ENCODE measurements at places on chromosomes 3 and 15.

GRCh38 chr15:58438956-58439355, 7.2 kb downstream of the LIPC start:
- no peak for DNase-seq

- DNase-seq = no peak
Observed at GRCh38 chr3:55880357-55880756, 393.3 kb upstream of the WNT5A start.

DNA sequence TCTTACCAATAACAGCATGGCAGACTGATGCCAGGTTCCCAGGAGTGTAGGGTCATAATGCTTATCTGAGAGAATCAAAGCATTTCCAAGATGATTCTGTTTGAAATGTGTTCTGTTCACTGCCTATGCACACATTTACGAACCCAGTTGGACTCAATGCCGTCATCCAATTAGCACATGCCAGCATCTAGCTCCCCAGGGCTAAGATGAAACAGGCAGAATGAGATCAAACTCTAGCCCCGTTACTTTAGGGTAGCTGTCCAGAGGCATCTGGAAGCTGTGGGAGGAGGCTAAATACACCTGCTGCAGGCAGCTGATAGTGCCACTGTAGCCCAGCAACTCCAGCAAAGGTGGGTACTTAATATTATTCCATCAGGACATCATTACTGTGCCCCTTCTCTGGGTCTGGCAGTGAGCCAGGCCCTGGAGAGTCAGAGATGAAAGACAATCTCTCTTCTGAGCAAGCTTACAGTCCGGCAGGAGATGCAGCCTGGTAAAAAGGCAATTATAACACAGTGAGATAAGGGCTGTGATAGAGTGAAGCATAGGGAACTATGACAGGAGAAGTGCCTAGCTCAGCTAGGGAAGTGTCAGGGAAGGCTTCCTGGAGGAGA, 156.4 kb upstream of the PPP2R3A start:
- DNase-seq = no peak

- no peak for DNase-seq
Observed at GRCh38 chr15:65338366-65338765, 33.9 kb downstream of the RNU5B-1 start.

DNA sequence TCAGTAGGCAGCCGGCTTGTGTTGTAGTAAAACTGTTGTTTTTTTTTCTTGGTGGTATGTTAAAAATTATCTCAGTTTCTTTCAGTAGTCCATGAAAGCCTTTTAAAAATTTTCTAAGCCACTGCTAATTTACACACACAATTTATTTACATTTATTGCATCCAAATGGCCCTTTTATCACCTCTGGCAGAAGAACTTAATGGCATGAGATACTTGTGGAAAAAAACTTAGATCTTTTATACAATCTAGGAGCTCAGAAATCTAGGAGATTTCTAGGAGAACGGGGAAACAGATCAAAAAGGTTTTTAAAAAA, 1.4 kb downstream of the PPP2R3A start:
- DNase-seq = no peak

DNA sequence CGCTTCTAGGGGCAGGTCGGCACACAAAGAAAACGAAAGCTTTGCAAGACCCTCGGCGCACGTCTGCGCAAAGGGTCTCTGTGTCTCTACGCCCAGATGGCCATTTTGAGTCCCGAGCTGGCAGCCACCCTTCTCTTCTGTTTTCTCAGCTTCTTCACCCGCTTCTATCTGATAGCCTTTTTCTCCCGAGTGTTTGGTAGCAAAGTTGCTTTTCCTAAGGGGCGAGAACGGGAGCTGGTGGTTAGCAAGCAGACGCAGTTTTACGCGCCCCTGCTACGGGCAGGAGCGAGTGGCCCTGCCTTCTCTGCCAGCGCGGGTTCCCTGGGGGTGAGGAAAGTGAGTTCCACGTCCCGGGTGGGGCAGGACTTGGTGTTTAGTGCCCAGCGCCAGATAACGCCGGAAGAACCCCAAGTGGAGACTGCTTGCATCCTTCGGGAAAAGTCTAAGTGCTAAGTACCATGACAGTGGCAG, 2.9 kb upstream of the MKRN2 start:
- no peak for DNase-seq

DNA sequence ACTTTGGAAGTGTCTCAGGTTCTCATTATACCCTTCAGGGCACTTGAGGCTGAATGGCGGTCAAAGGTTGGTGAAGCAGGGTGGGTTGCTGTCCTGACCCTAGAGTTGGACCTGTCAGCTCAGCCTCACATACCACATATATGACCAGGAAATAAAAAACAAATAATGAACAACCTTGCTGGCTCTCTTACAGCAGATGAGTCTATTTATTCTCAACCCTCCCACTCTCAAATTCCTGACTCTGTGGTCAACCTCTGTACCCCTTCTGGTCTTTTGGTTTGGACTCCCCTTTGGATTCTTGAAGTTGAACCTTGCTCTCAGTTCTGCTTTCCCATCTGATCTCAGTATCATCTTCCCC, 16.9 kb downstream of the PPP2R3A start:
- no peak for DNase-seq

GRCh38 chr3:154195620-154196356, 74.6 kb downstream of the ARHGEF26 start:
- DNase-seq = no peak

DNA sequence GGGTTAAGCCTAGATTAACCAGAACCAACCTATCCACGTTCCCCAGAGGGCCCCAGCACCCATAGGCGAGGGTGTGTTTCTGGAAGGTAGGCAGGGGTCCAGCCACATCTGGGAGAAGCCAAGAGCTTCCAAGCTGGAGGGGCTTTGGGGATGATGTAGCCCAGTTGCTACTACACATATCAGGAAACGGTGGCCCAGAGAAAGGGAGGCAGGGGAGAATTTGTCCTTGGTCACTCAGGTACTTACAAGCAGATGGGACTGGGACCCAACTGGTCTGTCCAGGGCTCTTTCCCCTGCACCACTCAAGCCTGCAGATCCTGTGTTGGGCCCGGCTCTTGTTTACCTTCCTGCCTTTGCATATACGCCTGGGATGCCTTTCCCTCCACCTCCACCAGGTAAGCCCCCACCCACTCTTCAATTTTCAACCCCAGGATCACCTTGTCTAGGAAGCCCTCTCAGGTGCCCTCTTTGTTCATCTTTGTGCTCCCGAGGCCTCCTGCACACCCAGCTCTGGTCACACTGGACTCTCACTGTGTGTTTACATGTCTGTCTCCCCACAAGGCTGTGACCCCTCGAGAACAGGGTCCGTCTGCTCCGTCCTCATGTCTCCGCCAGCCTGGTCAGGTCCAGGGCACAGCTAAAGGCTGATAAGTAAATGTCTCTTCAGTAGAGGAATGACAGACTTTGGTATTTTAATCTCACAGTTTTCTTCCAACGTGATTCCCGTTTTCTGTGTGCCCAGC, 204.4 kb upstream of the LINGO1 start:
- no peak for DNase-seq

DNA sequence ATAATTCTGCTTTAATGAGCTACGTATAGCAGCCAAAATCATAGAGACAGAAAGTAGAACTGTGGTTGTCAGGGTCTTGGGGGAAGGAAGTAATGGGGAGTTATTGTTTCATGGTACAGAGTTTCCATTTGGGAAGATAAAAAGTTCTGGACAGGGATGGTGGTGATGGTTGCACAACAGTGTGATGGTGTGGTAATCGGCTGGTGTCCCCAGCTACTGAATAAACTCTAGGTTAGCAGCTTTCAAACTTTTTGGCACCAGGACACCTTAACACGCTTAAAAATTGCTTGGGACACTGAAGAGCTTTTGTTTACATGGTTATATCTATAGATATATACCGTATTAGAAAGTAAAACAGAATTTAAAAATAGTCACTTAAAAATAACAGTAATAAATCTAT, 166.0 kb downstream of the NEK11 start:
- DNase-seq = no peak

GRCh38 chr3:36647423-36647853, 116.9 kb downstream of the DCLK3 start:
- DNase-seq = no peak

DNA sequence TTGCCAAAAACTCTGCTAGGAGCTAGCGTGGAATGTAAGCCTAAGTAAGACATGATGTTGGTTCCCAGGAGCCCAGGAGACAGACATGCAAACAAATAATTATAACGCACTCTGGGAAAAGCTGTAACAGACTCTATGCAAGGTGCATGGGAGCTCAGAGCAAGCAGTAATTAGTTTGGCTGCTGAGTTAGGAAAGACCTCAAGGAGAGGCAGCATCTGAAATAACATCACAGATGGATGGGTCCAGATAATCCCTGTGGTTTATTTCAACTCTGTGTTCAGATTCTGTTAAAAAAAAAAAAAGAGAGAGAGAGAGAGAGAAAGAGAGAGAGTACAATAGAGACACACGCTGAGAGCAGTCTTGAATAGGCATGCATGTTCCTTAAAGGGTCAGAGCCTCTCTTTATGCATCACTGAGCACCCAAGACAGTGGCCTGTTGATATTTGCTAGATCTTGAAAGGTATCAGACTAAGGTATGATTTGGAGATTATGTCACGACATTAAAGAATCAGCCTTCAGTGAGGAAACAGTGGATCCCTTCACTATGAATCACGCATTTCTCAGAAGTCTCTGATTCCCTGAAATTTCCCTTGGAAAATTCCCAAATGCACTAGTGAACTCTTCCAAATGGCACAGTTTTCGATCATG, 124.4 kb upstream of the LIPC start:
- DNase-seq = no peak

DNA sequence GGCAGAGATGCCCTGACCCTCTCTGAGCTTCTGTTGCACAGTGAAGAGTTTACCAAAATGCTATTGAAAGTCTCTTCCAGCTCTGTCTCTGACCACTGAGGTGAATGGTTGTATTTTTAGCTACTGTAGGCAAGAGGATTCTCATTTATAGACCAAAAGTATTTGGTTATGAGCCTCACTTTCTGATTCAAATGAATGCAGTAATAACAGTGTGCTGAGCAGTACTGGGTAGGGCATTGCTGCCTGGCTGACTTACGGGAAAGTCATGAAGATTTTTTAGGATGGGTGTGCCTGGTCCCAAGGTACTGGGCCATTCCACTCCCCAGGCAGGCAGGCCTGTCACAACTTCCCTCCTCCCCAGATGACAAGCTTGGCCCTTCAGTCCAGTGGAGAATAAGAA, 15.5 kb downstream of the PLA1A start:
- no peak for DNase-seq

DNA sequence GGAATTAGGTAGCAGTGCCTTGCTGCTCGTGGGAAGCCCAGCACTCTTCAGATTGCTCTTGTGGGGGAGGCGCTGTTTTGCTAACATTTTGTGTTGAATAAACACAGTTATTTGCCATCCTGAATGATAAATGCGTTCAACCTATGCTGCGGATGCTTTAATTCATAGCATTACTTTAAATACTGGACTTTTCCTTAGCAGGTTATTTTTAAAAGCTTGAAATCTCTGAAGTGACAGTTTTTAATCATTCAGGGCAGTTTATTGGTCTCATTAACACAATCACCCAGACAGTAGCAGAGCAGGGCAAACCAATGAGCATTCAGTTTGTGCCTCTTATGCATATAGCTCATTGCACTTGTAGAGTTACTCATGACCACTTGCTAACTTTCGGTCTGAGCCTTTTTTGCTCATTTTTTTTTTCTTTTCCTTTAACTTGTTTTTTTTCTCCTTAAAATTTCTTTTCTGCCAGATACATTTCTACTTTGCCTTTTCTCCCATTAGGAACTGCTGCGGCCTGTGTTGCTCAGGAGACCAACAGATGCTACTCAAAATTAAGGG, 5.2 kb downstream of the CACNA2D3 start:
- DNase-seq = no peak

GRCh38 chr3:49422379-49423248, at the start of gene AMT:
Gene AMT (minus strand): TSS chr3:49422473. CDS start chr3:49422450, 23 bp downstream.
- DNase-seq = no peak

GRCh38 chr3:194098081-194098842, 37.7 kb upstream of the HES1 start:
- no peak for DNase-seq

DNA sequence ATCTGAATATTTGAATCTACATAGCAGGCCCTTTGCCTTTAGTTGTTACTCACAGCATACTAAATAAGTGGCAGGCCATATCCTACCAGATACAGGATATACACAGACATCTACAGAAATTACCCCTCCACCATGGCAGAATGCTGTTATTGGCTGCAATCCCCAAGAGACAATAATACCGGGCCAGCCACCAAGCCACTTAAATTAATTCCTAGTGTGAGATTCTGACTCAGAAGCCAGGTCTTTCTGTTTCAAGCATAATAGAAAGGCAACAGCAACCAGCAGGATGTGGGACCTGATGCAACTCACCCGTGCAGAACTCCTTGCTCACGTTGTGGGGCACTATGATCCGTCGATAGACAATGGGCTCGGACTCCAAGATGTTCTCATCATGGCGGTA, 39.8 kb downstream of the CLK3 start:
- DNase-seq = no peak

DNA sequence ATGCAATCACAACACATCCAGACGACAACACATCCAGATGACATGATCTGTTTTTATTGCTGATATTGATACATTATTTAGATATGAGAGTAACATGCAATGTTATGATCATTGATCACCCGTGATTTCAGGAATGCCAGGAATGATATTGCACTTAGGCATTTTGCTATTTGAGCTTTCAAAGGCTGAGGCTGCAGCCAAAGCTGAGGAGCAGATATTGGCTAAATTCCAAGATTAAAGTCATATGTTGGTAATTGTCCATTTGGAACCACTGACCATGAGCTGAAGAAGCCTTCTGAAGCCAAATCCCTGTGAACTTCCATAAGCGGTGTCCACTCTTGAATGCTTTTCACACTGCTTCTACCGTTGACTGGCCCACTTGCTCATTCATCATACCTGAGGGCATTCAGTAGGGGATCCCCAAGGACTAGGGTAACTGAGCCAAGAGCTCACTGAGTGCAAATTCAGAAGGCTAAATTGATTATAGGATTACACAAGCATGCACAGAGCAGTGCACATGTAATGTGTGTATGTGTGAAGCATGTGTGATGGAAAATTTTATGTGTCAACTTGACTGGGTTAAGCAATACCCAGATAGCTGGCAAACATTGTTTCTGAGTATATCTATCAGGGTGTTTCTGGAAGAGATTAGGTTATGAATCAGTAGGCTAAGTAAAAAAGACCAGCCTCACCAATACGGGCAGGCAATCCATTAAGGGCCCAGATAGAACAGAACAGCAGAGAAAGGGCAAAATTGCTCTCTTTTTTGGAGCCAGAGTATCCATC, 92.1 kb upstream of the PLAAT1 start:
- DNase-seq = no peak

DNA sequence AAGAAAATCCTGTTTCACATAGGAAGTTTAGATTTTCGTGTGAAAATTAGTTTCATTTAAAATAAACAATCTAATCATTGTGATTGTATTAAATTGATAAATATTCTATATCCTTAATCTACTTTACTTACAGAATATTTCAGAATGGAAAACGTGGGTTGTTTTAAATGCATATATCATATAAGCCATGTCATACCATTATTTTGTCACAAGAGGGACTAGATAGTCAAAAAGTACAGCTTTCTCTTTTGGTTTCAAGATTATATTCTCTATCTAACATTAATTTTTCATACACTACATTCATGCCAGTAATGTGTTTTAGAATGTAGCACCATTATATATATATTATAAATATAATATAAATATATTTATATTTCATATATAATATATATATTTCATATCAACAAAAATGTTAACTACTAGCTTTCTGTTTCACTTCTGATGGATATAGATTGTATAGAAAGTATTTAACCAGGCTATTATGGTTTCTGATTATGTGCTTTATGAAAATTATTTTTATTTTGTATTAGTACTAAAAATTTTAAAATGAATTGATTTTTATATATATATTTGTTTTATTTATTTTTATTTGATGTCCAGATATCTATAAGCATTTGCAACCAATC, 45.3 kb downstream of the OSTN start:
- no peak for DNase-seq

- no peak for DNase-seq
Observed at GRCh38 chr3:183393625-183394024, 34.8 kb downstream of the MCF2L2 start.
